ENCODE measurements at places on chromosomes 2 and 18. TPM values are rescaled to one million over a fixed set of nuclear protein-coding genes. Genes with fewer than 3 reads are reported as not detected.
A peak's percentile ranks its signal among the peaks of the same experiment; 100 is the strongest.

Gene FAM237A
- not detected for polyA plus RNA-seq

Gene COLEC12
- polyA plus RNA-seq, result 23.3 TPM

Gene TUBA4B
- 0.49 TPM for polyA plus RNA-seq

Gene FLACC1
- polyA plus RNA-seq, result 2.3 TPM

Gene DPP10
- 15.6 TPM for polyA plus RNA-seq

Gene CRYGC
- polyA plus RNA-seq, result not detected

Gene CHST9
- 4.1 TPM for polyA plus RNA-seq

- no peak for DNase-seq
These were observed 2.8 kb upstream of the KLHL14 start for GRCh38 chr18:32775628-32776027.

- no peak for DNase-seq
These were observed 129.3 kb upstream of the EPAS1 start for GRCh38 chr2:46167924-46168323.

DNA sequence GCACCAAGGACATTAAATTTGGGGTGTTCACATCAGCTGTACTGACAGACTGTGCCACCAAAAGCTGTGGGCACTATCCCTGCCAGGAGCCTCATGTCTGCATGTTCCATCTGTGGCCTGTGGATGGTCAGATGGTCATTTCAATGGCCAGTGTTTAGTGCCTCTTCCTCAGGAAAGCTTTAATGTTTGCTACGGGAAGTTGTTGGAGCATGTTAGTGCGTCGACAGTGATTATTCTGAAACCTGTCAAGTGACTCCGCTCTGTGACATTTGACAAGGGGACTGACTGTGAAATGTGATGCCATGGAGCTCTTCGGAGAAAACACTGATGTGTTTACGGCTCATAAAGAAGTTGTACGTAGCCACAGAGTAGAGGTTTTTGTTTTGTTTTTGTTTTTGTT is 18.7 kb upstream of the RGPD4 start:
- peak; percentile 2 for DNase-seq

GRCh38 chr2:26086155-26086637 is 52.3 kb downstream of the RAB10 start:
- DNase-seq, result no peak

DNA sequence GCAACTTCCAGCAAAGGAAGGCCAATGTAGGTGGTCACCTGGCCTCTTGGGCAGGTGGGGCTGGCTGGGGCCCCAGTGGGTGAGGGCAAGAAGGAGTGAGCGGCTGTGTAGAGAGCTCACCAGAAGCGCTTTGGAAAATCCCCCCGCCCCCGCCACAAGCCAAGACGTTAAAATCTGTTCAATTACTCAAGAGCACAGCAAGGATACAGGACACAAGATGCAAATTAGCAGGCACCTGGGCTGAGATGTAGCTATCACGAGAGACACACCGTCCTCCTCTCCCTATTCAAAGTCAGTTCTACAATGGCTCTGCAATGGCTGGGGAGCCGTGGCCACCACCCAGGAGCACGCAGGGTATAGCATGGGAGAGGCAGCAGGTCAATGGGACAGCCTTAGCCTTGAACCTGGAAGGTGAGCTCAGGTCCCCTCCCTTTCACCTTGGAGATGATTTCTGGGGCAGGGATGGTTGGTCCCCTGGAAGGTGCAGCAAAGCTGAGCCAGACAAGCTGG is 38.5 kb upstream of the GPR17 start:
- no peak for DNase-seq

DNA sequence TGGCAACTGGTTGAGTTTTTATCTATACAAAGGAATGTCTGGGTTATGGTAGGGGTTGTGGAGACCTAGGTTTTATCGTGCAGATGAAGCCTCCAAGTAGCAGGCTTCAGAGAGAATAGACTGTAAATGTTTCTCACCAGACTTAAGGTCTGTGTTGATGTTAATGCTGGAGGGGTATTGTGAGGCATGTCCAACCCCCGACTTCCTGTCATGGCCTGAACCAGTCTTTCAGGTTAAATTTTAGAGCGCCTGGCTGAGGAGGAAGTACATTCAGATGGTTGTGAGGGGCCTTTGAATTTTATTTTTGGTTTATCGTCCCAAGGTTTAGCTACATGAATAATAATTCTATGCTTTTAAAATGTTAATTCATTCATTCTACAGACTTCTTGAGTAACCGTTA is 435.1 kb downstream of the DLGAP1 start:
- DNase-seq, result no peak

DNA sequence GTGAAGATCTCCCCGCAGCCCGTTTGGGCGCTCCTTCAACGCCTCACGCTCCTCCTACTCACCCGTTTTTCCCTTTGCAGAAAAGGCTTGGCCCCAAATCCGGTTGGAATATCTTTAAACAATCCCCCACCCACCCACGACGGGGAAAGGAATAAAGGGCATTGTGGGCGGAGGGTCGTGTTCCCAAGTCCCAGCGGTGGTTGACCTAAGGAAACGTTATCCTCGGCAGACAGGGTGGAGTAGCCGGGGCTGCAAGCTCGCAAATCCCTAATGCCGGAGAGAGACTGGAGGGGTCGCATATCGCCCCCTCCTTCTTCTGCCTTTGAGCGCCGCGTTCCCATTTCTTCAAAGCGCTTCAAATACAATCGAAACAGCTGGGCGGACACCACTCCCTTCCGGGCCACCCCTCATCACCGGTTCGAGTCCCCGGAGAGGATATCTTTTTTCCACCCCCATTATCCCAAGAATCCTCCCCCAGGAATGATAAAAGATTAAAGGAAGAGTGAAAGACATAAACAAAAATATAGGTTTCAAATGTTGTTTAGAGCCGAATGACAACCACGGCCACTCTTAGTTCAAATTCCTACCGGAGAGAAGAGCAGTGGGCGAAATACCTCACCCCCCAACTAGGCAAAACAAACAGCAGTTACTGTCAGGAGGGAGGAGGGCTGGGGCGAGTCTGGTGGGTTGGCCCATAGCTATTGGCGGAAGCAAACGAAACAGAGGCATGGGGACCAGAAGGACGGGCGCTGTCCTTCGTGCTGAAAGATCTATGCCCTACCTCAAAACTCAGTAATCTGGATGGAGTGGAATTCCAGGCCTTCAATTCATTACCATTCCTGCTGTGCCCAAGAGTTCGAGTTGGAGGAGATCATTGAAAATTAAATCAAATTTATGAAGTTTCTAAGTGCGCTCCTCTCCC is 2.8 kb upstream of the GAD1 start:
- no peak for DNase-seq

- DNase-seq, result no peak
These were observed 3.8 kb upstream of the EGR4 start for GRCh38 chr2:73297151-73297559.

DNA sequence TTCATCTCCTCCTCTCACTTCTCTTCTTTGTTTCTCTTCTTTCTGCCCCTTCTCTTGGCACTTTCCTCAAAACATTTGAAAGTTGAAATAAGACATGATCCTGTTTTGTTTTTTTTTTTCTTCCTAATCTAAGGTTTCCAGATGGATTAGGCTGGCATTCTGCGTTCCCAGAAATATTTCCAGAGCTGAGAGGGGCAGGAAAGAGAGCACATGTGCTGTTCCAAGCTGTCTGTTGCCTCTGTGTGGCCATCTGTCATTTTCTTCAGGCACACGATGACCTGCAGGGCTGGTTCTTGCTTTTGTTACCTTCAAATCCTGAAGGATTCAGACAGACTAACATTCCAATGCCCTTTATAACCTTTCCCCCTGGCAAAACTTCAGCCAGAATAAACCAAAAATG is 142.9 kb downstream of the RNF144A start:
- DNase-seq, result no peak

DNA sequence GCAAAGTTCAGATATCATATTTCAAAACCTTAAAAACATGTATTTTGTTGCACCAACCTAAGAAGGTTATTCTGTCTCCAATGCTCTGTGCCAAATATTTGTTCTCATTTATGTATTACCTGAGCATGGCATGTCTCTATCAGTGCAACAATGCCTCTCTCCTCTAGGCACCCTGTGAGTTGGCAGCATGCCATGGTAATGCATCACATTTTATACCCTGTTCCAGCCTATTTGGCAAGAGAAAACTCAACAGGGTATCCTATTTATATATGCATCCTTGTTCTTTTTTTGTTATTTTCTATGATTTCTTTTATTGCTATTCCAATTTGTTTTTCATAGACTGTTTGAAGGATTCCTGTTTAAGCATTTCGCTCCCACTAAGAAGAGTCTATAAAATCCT is 126.3 kb upstream of the NRXN1 start:
- no peak for DNase-seq

GRCh38 chr2:140457483-140457882 is 1673.3 kb downstream of the LRP1B start:
- DNase-seq, result peak; percentile 7

DNA sequence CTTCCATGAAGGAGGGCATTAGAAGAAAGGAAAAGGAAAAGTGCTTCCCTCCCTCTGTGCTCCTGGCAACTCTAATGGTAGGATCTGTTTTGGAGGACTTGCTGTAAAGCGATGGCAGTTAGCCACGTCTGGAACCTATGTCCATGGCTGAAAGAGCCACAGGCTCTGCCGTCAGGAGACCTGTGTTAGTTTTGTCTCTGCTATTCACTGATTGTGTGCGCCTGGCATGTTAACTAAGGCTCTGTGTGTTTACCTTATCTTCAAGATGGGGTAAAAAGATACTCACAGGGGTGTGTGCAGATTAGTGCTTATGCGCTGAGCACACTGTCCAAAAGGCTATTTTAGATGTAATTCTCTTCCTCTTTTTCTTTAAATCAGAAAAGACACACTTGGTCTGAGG is 109.8 kb upstream of the LTBP1 start:
- DNase-seq, result no peak
